ENCODE measurements at places on chromosomes 13 and 19. TPM values are rescaled to one million over a fixed set of nuclear protein-coding genes. Genes with fewer than 3 reads are reported as not detected.

Gene SLC25A41
- total RNA-seq = 1.8 TPM

Gene TMEM255B
- total RNA-seq = 3.0 TPM

Gene ZNF773
- total RNA-seq = 5.3 TPM

DNA sequence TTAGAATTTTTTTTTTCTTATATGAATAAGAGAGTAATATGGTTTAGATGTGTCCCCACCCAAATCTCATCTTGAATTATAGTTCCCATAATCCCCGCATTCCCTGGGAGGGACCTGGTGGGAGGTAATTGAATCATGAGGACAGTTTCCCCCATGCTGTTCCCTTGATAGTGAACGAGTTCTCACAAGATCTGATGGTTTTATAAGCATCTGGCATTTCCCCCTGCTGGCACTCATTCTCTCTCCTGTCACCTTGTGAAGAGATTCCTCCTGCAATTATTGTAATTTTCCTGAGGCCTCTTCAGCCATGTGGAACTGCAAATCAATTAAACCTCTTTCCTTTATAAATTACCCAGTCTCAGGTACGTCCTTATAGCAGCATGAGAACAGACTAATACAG, 205.7 kb downstream of the MYO16 start:
- DNase-seq = no peak

DNA sequence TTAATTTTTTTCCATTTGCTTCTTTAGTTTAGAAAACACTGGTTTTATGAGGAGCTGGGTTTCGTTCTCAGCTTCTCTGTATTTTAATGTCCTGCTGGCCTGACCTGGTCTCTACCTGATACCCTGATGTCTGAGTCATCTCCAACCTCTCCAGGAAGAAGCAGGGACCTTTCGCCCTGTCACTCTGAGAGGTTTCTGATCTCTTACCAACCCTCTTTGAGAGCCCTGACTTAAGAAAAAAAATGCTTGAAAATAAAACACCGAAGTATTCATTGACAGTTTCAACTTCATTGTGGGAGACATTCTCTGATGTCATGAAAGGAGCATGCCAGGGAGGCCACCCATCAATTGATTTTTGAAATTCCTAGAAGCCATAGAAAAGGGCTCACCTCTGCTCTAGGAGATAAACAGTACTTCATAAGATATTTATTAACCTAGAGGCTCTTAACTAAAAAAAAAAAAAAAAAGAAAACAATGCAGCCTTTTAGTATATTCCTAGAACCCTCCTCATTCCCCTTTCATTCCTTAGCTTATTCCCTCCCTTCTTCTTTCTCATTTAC, 234.8 kb downstream of the ENOX1 start:
- no peak for DNase-seq

DNA sequence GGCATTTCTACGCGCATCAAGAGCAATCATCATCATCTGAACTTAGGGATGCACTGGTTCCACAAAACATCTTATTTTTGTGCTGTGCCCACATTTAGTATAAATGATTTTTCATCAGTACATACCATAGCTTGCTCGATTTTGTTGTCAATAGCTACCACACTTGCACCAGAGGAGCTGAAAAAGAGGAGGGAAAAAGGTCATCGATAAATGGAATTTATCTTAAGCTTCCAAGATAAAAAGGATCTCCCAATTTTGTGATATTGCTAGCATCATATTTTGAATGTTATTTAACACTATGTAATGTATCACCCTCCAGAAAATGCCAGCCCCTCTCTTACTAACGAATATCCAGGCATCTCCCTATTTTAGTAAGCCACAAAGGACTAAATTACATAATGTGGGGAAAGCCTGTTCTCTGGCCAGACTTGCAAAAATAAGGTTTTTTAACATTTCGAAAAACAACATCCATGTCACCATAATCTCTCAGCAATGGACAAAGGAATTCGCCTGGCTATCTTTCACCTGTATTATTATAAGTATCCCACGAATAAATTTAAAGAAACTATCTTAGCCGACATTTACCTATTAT, 62.4 kb downstream of the SERP2 start:
- DNase-seq = no peak

- no peak for DNase-seq
These were observed 1.8 kb upstream of the LTBP4 start for GRCh38 chr19:40599331-40599901.

DNA sequence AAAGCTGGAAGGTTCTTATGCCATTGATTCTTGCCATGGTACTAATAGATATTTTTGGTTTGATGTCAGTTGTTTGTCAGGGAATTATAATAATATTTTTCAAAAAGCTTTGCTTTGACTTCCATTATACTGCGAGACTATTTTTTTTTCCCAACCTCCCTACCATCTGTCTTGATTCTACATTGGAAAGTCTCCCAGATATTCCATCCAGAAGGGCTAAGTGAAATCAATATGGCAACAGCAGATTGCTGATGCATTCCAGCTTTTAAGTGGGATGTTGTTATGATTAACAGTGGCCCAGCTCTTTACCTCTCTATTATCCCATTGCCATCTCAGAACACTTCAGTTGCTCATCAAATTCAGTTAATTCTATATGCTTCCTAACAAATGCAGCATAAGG, 247.4 kb downstream of the OXGR1 start:
- DNase-seq = no peak

- DNase-seq = no peak
These were observed 118.4 kb downstream of the GPC6 start for GRCh38 chr13:93345024-93345423.

- DNase-seq = no peak
These were observed 678.5 kb upstream of the PCDH20 start for GRCh38 chr13:62093984-62094780.

DNA sequence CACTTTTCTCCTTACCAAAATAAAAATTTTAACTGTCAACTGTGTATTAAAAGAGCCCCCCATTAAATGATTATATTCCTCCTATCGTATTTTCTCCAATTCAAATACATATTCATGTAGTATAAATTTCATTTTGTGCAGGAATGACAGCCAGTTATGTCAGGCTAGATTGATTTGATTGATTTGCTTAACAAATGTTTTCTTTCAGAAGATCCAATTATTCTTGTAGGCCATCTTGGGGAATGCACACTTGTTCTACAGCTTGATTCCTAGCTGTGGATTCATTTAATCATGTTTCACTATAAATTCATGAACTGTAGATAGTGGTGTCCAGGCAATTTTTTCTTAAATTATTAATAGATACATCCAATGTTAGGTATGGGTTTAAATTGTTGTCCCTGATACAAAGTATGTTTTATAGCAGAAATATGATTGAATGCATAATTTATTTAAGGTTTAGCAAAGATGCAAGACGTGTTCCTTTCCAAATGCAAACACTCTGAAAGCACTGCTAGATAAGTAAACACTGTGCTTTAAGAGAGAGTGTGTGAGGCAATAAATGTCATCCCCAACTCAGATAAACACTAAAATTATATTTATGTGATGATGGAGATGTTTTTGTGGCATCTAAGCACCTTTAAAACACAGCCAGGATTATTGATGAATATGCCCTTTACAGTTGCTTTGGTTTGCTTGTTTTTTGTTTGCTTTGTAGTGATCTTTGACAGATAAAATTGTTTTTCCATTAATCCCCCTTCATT, 531.1 kb downstream of the DCT start:
- DNase-seq = no peak

DNA sequence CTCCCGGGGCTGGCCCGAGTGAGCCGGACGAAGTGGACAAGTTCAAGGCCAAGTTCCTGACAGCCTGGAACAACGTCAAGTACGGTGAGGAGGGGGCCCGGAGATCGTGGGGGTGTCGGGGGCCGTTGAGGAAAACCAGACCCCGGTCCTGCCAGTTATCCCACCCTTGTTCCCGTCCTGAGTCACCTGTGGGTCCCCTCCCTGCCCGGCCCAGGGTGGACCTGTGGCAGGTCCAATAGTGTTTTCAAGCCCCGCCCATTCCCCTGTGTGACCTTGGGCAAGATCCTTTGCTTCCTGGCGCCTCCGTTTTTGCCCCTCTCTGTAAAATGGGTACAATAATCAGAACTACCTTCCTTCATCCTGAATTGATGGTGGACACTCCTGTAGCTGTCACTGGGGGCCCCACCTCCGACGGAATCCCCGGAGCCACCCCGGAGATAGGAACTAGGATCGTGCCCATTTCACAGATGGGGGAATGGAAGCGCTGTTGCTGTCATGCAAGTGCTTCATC, 593 bp downstream of the ATG4D start:
- peak; percentile 83 for DNase-seq

DNA sequence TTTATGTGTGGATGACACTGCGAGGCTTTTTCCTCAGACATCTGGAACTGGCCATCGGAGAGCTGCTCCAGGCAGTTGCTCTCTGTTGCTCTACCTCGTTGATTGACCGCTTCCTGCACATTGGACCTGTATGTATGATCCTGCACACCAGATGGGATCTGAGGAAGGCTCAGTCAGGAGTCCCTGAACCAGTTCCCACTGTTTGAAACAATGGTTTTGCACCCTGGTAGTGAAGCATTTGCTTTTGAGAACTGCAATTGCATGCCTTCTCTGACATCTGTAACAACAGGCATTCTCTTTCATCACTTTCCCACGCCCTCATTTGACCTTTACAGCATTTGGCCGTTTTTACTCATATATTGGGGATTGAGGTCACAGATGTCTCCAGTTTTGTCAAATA, 61.1 kb upstream of the NPAS1 start:
- no peak for DNase-seq

DNA sequence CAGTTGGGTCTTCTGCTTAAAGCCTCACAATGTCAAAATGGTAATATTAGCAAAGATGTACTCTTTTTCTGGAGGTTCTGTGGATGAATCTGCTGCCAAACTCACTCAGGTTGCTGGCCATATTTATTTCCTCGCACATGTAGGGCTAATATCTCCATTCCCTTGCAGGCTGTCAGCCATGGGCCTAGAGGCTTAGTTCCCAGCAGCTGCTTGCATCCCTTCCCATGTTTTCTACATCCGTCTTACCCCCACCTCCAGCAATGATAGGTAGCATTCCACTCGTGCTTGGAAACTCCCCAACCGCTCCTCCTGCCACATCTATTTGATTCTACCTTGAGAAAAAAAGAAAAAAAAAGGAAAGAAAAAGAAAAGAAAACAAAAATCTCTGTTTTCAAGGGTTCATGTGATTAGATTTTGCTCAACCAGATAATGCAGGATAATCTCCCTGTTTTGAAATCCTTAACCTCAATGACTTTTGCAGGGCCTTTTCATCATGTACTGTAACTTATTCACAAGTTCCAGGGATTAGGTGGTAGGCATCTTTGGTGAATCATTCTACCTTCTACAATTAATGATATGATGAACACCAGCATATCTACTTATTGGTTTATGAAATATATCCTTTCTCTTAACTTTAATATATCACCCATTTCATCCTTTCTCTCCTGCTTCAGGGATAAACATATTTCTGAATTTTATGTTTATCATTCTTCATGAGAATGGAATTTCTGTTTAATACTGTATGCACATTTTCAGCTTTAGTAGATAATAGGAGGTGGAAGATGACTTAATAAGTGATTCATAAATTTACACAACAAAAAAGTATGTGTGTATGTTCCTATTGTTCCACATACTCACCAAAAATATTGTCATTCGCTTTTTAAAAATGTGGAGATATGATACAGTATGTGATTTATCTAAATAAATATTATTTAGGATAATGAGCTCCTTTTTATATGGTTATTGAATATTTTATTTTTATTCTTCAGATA, 931.9 kb downstream of the SLITRK5 start:
- DNase-seq = no peak

- no peak for DNase-seq
These were observed 907.9 kb downstream of the PCDH9 start for GRCh38 chr13:66322193-66322740.

- peak; percentile 92 for DNase-seq
These were observed at the start of gene ZNF665 for GRCh38 chr19:53192771-53193534. ZNF665 (minus strand) TSS chr19:53193358; CDS start chr19:53182898, 10,460 bp downstream.

GRCh38 chr19:31575846-31576335, 226.7 kb upstream of the TSHZ3 start:
- no peak for DNase-seq

DNA sequence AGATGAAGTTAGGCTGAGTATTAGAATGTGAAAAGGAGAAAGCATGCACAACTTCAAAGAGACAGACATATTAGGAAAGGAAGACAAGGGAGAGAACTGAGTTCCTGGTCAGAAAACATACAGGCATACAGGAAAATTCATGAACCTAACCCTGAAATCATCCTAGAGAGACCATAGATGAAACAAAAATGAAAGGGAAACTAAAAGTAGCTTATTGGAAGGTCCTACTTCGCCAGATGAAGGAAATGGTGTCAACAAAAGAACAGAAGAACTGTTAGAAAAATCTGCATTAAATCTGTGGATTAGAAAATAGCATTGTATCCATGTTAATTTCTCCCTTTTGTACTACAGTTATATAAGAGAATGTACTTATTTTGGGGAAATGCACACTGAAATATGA, 169.0 kb upstream of the UFM1 start:
- DNase-seq = no peak

DNA sequence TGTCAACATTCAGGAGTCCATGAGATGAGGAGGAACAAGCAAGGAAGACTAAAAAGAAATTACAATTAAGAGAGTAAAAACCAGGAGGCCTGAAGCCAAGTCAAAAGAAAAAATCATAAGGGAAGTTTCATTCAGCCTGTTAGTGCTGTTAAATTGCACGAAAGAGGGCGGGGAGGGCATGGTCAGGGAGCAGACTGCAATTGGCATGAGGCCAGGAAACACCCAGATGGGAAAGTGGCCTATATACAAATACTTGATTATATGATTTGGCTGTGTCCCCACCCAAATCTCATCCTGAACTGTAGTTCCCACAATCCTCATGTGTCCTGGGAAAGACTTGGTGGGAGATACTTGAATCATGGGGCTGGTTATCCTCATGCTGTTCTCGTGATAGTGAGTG, 43.9 kb downstream of the TNFSF13B start:
- DNase-seq = peak; percentile 37
